ENCODE measurements at places on chromosomes 2 and 18.

GRCh38 chr2:48448274-48449061, 81.5 kb upstream of the STON1 start:
- peak; percentile 63 for DNase-seq

GRCh38 chr18:4004183-4004829, 450.8 kb downstream of the DLGAP1 start:
- DNase-seq, result no peak

GRCh38 chr2:8242739-8243138, 439.1 kb upstream of the ID2 start:
- peak; percentile 3 for DNase-seq

- peak; percentile 65 for DNase-seq
Measured at GRCh38 chr2:196293751-196294515, 122.6 kb upstream of the STK17B start.

GRCh38 chr2:12008425-12009061, 262.1 kb downstream of the LPIN1 start:
- DNase-seq, result no peak

DNA sequence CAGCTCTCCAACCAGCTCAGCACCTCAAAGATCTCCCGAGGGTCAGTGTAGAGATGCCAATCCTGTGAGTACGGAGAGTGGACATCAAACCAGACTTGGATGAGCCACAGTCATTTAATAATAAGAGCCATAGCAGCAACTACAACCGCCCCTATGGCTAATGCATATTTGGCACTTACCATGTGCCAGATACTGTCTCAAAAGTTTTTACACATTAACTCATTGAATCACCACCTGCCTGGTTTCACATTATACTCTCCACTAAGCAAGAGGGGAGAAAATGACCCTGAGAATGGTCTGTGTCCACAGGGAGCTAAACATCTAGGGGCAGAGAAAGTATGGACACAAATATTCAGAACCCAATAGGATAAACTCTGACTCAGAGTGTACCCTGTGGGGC, 2.6 kb downstream of the CNPPD1 start:
- DNase-seq, result no peak

DNA sequence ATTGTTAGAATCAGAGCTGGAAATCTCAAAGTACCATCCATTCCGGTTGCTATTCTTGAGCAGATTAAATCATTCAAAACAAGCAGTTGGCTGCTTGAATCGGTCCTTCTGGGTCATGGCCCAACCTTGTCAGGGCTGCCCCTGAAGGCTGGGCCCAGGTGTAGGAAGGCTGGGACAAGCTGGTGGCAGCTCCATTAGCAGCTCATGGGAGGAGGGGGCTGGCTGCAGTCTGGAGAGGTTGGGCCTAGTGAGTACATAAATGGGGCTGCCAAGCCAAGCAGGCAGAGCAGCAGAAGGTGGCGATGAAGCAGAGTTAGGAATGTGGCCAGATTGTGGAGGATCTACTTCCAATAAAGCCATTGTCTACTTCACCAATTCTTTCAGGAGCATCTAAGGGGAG, 81.4 kb downstream of the ADCYAP1 start:
- no peak for DNase-seq

DNA sequence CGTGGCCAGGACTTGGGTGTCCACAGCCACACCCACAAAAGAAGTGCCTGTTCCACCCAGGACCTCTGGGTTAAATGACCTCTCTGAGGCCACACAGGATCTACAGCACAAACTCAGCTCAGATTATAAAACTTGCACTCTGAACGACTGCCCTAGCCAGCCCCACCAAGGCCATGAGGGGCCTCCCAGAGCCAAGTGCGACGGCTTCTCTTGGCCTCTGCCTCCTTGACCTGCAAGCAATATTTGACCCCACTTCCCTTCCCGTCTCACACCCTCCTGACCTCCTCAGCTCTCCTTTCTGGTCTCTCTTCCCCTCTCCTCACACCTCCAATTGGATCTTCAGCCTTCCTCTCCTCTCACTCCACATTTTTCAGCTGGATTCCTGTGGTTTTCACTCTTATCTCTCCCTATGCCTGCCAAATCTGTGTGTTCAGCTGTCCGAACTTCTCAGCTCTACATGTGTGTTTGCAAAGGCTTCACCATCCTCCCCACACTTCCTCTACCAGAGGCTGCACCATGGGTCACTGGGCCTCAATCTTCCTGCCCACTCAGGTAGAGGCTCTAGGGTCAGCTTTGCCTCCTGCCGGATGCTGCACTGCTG, 25.3 kb upstream of the STEAP3 start:
- DNase-seq, result no peak

DNA sequence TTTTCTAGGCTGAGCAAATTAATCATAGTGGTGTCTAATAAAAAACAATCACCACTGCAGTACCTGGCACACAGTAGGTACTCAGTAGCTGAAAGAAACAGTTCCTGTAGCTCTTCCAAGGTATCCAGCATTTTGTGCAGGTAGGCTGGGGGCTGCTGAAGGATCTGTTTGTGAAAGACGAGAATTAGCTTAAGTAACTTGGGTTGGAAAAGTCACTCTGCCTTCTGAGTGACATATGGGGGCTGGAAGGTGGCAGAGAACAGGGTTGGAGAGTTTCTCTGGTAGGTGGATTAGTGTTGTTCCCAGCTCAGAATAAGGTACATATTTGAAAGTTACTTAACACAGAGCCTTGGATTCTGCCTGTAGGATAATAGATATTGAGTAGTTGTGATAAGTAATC, 72.8 kb downstream of the FMNL2 start:
- DNase-seq, result no peak

DNA sequence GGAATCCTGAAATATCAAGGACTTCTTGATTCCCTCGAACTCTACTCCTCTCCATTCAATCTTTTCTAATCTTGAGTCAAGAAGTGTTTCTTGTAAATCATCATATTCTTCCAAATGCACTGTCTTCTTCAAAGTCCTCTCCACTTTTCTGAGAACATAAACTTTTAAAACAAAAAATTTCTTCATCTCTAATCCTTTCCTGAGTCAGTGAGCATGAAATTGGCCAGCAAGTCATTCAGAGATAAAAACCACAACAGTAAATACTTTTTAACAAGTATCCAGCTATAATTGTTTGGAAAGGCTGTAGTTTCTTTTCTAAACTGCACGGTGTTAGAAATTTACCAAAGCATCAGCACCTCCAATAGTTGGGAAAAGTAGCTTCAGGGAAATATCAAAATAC, 312.6 kb upstream of the GALNT5 start:
- no peak for DNase-seq

- DNase-seq, result no peak
Measured at GRCh38 chr2:221845021-221845365, 272.9 kb upstream of the EPHA4 start.

DNA sequence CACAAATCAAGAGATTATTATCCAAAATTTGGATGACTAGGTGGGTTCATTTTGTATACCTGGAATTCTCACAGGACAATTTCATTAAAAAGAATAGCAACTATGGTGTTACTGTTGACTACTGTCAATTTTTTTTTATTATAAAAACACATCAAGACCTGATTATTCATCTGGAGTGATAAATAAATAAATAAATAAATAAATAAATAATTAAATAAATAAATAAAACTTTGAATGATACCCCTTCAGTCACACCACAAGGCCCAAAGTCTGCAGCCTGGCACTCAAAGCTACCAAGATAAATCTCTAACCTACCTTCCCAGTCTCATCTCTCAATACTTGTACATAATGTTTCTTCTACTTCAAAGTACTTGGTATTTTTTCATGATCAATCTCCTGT, 294.0 kb upstream of the KLHL29 start:
- DNase-seq, result no peak

GRCh38 chr18:56576826-56577573, 61.4 kb downstream of the TXNL1 start:
- no peak for DNase-seq

DNA sequence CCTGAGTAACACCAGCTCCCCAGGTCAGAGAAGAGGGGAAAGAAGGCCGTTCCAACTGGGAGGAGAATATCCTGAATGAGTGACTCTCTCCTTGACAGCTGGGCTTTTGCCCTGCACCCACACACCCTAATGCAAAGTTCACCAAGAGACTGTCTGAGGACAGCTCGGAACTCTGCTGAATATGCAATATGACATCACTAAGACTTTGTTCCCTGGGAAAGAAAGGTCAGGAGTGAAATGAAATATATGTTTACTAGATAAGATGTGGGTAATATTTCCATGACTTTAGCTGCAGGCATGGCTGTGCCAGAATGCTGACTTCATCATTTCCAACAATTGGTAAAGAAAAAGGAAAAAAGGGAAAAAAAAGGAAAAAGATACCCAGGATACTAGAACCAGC, 488.2 kb upstream of the RAB6C start:
- DNase-seq, result no peak

DNA sequence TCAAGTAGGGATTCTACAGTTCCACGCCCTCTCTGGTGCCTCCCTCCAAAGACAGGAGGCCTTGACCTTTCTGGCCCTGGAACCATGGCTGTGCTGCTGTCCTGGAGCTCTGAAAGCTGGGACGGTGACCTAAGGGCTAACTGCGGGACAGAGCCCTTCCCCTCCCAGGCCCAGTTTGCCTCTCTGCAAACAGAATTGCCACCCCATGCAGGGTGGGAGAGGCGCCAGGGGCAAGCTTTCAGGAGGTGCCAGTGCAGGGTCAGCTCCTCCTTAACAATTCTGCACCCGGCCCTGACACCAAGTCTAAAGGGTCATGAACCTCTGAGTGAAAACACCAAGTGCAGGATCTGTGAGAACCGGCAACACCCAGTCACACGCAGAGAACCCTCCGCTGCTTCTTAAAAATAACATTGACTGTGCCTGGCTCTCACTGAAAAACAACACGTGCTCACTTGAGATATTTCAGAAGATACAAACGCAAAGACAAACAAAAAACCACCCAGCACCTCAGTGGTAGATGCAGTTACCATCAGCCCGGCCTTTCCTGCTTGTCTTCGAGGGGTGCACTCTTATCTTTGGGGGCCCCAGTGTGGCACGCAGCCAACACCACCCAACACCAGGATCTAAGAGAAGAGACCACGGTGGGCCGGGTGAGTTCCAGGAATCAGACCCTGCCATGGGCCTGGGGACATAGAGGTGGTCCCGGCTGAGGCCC, 1.1 kb upstream of the SNED1 start:
- no peak for DNase-seq

DNA sequence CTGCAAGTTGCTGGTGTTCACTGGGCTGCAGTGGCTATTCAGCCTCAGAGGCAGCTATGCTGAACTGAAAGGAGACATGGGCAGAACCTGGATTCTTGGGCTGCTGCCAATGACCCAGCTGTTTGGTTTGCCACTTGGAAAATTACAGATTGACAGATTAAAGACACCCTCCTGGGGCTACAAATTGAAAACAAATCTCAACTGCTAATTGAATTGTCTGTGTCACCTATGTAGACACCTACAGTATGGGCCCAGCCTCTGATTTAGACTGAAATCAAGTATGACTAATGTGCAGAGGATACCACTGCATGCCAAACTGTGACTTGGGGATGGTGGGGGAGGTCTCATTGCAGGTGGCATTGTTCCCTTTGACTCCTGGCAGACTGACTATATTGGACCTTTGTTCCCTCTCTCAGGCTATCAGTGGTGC, 42.8 kb downstream of the ITSN2 start:
- no peak for DNase-seq

GRCh38 chr2:15579641-15580040, 12.0 kb upstream of the DDX1 start:
- no peak for DNase-seq

GRCh38 chr2:96702098-96702785, 37.6 kb downstream of the LMAN2L start:
- no peak for DNase-seq

GRCh38 chr18:28767727-28768211, 590.8 kb upstream of the CDH2 start:
- peak; percentile 18 for DNase-seq

GRCh38 chr2:64049633-64050220, 30.5 kb upstream of the VPS54 start:
- peak; percentile 38 for DNase-seq

GRCh38 chr2:54787270-54787669, 63.8 kb downstream of the EML6 start:
- no peak for DNase-seq

DNA sequence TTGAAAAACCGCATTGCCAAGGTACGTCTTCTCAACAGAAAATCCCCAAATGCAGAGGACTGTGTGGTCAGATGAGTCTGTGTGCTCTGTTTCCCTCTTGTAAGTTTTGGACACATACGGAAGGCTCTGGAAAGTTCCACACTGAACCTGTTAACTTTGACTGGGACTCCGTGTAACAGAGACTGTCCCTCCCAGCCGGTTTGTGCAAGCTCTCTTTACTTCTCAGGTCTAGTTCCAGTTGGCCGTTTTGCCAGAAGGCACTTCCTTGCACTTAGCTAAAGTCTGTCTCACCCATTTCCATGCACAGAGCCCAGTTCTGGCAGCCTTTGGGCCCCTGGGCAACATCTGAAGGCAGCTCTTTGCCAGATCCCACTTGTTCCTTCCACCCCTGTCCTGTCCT, 22.0 kb downstream of the EFHD1 start:
- no peak for DNase-seq

- DNase-seq, result peak; percentile 29
Measured at GRCh38 chr2:10668402-10669012, 21.3 kb downstream of the NOL10 start.

GRCh38 chr2:63537306-63537705, 51.0 kb downstream of the WDPCP start:
- no peak for DNase-seq

GRCh38 chr2:67241453-67241852, 155.7 kb upstream of the ETAA1 start:
- no peak for DNase-seq

GRCh38 chr2:188383158-188383557, 91.5 kb downstream of the GULP1 start:
- DNase-seq, result no peak

GRCh38 chr18:70116949-70117348, 88.5 kb downstream of the RTTN start:
- DNase-seq, result no peak

GRCh38 chr18:62717169-62717924, 2.0 kb downstream of the PHLPP1 start:
- no peak for DNase-seq

- no peak for DNase-seq
Measured at GRCh38 chr2:215019085-215019484, 119.3 kb downstream of the ABCA12 start.

- DNase-seq, result no peak
Measured at GRCh38 chr2:120142528-120143219, 80.5 kb downstream of the TMEM185B start.

GRCh38 chr2:216546241-216546640, 47.6 kb downstream of the RPL37A start:
- DNase-seq, result no peak

DNA sequence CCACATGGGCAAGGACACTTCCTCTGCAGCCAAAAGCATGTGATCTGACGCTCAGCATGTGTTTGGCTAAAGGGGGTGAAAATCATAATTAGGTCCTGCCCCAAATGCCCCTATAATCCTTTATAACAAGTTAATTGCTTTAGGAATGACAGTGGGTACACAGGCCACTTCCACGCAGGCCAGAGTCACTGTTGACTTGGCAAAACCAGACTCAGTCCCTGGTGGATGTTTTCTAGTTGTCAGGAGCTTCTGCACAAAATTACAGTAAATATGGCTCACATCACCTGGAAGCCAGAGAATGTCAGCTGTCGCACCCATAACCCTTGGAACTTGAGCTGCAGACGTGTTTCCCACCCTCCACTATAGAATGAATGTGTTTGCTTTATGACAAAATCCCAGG, 13.3 kb upstream of the PXDN start:
- DNase-seq, result no peak

- DNase-seq, result no peak
Measured at GRCh38 chr2:99812426-99812825, 322.6 kb upstream of the REV1 start.

Measured in AG09319 (cell line).